ENCODE measurements at places on chromosomes 6 and 20.

GRCh38 chr20:53159160-53159559 is 187.0 kb downstream of the TSHZ2 start:
- DNase-seq, result no peak

GRCh38 chr6:126118936-126119335 is 132.6 kb downstream of the TRMT11 start:
- DNase-seq, result no peak

DNA sequence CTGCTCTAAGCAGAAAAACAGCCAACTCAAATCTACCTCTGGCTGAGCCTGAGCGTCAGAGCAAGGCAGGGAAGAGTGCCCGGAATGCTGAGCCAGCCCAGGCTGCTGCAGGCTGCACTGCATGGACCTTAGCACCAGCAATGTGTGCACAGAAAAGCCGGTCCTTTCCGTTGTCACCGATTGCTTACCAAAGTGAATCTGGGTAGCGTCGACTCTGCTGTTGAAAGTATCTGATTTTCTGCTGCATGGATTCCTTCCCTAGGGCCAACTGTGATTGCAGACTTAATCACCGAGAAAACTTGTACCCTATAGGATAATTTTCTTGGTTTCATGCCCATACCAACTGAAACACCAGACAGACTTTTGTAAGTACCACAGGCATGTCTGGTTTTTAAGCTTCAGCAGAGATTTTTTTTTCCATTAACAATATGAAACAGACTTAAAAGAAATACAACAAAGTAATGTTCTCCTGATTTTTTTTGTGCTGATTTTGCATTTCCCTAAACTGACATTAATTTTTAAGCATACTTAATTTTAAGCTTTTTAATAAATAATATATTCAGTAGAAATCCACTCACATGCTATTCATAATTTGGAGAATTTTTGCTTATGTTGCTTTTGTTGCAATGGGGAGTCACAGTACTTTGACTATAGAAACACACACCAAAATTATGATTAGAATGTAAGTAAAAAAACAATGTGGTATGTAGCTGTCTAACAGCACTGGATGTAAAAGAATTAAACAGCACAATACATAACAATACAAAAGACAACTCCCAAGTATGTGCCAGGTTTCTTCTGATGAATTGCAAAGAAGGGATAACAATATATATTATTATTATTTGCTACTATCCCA is 218.0 kb downstream of the THBS2 start:
- no peak for DNase-seq

DNA sequence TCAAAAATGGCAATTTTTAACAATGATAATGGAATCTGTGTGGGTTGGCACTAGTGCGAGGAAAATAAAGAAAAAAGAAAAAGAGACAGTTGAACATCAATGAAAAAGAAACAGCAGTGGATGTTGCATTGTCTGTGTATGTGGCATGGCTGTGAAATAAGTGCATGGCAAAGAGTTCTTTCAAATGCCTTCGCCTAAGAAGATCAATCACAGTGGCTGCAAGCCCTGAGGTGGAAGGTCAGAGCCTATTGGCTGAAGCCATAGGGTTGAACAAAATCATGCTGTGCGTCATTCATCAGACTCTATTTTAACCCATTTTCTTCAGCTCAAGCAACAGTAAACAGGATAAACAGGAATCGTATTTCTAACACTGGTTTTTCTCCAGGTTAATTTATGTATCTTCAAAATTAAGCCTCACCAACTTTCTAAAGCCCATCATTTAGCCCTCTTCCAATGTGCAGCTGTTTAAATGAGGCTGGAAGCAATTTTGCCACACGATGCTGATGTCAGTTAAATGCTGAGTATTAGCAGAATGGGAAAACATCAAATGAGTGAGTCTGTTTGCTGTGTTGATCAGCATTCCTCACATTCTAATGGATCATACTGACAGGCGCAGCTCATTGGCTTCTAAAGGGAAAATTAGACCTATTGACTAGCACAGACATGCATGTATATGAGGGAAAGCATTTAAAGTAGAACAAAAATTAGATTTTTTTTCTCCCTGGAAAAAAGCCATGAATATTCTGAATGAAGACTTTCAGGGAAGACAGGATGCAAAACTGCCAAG is 955.9 kb upstream of the EYS start:
- no peak for DNase-seq
